ENCODE measurements at places on chromosomes 16 and 17. TPM values are rescaled to one million over a fixed set of nuclear protein-coding genes. Genes with fewer than 3 reads are reported as not detected.

Gene TBC1D3G
- total RNA-seq, result not detected

Gene MT1F
- 17.6 TPM for total RNA-seq

Gene GNPTG
- 81.0 TPM for total RNA-seq

Gene ATMIN
- 27.5 TPM for total RNA-seq

Gene KRT13
- total RNA-seq, result 0.78 TPM

Gene COPS3
- 89.0 TPM for total RNA-seq

Gene SLC52A1
- not detected for total RNA-seq

Gene MSI2
- 37.1 TPM for total RNA-seq

Gene PRRT2
- not detected for total RNA-seq

Gene GAS2L2
- not detected for total RNA-seq

Gene CRYBA1
- not detected for total RNA-seq

Gene ZDHHC1
- total RNA-seq, result 6.3 TPM

Gene HSD17B2
- total RNA-seq, result not detected

Gene CDH15
- total RNA-seq, result 0.51 TPM

Gene PIPOX
- 1.6 TPM for total RNA-seq

Gene BCKDK
- 83.0 TPM for total RNA-seq

Gene CIBAR2
- not detected for total RNA-seq

Gene FOXJ1
- not detected for total RNA-seq

Gene NPW
- not detected for total RNA-seq

Gene DNAJA3
- total RNA-seq, result 136 TPM

Gene PRDM7
- total RNA-seq, result not detected

Data from Caki2 (cell line).